Stimulated activated CD4-positive, alpha-beta T cell treated with anti-CD3 and anti-CD28 coated beads, Interleukin-4, amount 100 ng/mL, for 24 hours (primary cell): ENCODE measurements at places on chromosomes 1 and 21.

DNA sequence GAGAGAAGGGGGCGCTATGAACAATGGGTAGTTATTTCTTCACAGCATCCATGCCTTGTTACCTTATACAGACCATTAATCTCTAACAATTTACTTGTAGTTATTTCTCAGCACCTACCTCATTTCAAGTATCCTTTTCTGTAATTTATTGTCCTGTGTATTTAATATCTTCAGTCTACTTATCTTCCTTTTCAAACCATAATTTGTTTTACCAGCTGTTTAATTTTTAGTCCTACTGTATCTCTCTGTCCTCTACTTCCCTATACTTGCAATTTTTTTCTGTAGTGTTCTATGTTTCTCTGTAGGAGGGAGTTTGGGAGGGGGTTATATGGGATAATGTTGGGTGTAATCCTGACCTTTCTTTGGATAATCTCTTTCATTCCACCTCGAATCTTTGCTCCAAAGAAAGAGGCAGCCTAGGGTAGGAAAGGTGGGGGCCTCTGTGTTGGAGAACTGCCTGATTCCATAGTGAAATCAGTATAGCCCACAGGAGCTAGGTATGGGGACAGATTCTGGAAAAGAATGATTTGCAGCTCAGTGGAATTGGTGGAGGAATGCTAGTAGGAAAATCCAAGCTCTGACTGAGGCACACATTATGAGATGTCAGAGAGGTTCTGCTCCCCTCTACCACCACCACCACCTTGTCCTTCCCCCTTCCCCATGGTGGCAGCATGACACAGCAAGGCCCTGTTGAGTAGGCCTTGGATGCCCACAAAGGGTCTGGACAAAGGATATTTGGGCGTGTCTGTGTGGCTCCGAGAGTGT is 642 bp downstream of the MLLT11 start:
- DNase-seq: no peak

- DNase-seq: no peak
Observed at GRCh38 chr1:32337855-32338636, 2.0 kb upstream of the MARCKSL1 start.

- DNase-seq: no peak
Observed at GRCh38 chr1:34753163-34753562, 1.7 kb upstream of the GJB5 start.

DNA sequence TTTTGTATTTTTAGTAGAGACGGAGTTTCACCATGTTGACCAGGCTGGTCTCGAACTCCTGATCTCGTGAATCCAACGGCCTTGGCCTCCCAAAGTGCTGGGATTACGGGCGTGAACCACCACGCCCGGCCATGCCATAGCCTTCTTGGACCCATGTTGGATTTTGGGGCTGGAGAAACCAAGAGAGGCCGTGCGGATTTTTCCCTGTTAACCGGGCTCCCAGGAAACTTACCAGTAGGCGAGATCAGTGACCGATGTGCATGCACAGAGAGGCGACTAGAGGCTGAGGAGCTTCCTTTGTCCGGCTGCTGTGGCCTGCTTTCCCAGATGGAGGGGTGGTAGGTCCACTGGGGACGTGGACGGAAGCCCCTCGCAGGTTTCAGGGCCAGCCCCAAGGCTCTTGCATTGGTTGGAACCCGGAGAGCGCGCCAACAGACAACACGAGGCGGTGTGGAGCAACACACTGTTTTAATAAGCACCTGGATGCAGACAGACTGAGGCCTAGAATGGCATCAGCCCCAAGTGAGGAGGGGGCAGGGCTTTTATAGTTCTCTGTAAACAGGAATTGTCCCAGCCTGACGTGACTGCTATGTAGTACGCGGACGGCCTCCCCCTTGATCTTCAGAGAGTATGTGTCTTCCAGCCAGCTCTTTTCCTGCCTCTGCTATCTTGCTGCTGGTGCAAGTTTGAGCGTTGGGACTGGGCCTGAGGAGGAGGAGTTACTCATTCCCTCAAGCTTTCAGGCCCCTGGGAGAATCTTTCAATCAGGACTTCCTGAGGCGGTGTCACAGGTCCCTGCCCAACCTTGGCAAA is at the start of gene ERVH48-1:
ERVH48-1 (minus strand) TSS at position 517 of the 813 bp plus-strand sequence. CDS start 6,624 bp downstream, outside the sequence.
- no peak for DNase-seq

DNA sequence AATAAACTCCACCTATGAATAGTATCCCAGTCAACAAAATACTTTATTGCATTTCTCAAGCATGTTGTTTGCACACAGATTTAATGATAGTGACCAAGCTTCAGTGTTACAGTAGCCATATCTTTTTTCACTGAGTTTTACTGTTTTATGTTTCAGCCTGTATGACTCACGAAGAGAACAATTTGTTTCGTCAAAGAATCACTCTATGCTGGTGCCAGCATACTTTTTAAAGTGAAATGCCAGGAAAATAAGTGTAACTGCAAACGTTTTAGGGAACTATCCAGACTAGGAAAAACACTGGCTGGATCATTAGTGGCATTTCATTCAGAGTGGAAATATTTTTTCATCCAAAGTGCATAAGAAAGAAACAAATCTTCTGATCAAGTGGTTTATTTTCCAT is 210.8 kb downstream of the COL11A1 start:
- DNase-seq: no peak

GRCh38 chr1:92346866-92347640 is 48.2 kb downstream of the RPAP2 start:
- DNase-seq: no peak

DNA sequence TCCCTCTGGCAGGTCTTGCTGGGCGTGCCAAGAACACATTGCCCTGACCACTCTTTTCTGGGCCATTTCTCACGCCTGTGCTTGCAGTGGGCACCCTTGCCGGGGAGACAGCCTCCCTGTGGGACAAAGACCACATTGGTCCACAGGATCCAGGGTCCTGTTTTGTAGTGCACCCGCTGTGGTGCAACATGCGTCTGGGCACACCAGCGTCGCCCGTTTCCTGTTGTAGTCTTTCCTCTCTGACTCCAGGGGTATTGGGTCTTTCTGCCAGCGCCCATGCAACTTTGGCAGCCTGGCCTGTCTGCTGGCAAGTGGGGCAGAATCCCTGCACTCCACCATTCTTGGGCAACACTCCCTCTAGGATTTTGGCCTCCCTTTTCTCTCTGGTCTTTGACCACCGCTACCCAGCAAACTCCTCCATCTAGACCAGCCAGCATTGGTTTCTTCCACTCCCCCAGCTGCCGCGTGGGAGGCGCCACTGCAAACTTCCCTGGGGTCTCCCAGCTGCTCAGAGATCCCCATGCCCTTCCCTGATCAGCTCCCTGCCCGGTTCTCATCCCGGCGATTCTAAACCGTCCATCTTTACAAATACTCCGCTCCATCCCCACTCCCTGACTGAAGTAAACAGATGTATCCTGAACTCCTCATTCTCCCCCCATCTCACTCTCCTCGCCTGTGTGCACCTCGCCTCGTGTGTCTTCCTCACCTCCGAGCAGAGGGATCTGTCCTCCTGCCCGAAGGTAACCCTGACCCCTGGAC is 1.2 kb upstream of the TPRG1L start:
- no peak for DNase-seq

DNA sequence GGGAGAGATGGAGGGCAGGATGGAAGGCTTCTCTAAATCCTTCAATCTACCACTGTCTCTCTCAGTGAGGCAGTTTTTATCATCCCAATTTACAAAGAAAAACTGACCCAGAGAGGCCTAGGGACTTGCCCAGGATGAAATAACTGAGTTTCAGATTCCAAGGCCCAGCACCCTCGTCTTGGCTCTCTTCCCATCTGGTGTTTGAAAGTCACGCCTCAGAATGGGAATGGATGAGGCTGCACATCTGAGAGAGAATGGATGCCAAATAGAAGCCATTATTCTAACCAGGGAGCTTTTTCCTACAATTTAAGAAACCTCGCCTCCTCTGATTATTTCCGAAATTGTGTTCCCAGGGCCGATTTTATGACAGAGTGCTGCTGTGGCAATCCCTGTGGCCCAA is 10.6 kb upstream of the KCNN3 start:
- no peak for DNase-seq

- no peak for DNase-seq
Observed at GRCh38 chr21:46191257-46191685, 7.0 kb upstream of the SPATC1L start.

DNA sequence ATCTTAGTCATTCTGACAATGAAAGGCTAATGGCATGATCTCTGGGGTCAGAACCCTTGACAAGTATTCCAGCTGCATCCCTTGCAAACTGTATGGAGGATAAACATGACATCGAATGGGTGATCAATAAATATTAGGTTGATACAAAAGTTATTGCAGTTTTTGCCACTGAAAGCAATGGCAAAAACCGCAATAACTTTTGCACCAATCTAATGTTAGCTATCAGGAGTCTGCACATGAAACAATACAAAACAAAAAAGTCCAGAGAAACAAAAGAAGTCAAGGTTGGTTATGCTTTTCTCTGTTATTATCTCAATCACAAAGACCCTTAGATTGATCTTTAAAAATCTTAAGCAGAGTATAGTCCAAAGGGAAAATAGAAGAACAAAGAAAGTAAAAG is 292.7 kb downstream of the DUSP10 start:
- no peak for DNase-seq

DNA sequence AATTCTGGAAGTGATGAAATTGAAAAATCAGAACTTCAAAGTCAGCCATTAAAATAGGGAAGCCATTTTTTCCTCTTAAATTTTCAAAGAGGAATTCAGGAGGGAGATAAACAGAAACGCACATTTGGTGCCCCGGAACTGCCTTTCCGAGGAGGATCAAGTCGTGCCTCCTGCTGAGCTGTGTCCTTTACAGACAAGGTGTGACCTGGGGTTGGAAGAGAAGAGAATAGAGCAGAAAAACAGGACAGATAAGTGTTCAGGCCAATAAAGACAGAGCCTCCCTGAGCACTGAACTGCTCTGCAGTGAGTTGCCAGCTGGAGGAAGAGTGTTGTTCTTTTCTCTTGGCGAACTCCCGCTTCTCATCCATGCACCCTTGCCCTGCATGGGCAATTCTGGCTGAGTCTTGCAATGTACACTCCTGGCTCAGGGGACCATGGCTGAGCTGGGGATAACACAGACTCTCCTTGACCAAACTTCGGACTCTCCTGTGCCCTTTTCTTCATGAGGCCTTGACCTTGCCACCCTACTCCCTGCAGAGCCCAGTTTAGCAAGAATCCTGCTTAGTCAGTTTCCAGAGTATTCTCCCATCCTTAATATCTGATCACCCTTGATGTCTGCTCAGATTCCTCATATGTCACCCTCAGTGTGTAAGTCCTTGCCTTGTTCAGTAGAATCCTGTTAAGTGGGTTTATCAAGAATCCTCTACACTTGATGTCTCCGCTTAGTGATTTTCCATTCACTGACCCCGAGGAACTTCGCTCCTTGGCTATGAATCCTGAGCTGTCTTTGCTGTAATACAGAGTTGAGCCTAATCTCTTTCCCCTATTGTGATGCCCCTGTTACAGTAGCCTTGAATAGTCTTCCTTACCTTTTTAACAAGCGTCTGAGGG is 1.3 kb upstream of the MTARC1 start:
- no peak for DNase-seq

GRCh38 chr1:198440842-198441241 is 99.6 kb downstream of the ATP6V1G3 start:
- no peak for DNase-seq

- DNase-seq: no peak
Observed at GRCh38 chr1:22182715-22183114, 39.8 kb upstream of the WNT4 start.

DNA sequence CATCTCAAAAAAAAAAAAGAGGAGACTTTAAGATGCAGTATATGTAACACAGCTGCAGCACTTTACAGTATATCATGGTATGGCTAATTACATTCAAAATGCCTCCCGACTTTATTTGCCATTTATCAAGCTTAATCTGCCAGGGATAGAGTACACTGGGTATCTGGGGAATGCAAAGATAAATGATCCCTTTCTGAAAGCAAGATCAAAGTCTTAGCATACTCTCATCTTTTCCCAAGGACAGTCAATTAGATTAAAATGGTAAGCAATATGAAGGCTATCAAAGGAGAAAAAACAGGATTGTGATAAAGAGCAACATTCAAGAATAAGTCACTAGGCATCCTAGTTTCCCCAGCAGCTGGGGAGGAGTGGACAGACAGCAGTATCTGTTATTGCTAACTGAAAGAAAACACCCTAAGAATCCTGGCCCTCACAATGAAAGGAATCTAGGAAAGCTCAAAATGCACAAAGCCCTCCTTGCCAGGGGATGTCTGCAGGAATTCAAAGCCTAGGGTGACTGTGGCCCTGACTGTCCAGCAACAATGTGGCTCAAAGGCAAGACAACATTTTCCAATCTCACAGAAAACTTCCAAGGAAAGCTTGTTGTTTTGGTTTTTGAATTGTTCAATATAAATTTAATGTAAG is 56.7 kb upstream of the RAP1GAP start:
- DNase-seq: no peak

GRCh38 chr1:159204161-159205141 is at the start of gene ACKR1:
ACKR1 (plus strand) TSS chr1:159204875; CDS start chr1:159204960, 85 bp downstream.
- DNase-seq: no peak

GRCh38 chr1:241677201-241677600 is 25.1 kb downstream of the WDR64 start:
- peak; percentile 37 for DNase-seq

DNA sequence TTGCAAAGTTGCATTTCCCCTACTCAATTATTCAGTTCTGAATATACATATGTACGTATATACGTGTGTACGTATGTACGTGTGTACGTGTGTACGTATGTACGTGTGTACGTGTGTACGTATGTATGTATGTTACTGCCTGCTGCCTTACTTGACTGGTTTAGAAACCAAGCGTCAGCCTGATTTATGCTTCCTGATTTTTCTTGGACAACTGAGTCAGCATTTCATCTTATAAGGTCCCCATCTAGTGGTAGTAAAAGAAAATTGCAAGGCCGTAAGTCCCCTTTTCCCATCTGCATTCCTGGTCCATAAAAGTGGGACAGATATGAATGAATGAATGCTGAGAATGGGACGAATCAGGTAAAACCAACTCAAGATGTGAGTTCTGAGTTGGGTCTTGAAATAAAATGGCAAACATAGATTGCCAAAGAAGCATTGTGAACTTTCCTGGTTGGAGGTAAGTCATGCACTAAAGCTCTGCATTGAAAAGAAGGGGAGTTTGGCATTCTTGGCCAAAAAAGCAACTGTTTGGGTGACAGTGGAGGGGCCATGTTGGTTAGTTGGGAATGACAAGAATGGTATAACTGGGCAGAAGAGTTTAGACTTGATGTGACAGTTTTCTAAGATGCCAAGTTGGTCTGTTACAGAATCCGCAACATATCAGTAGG is 76.4 kb upstream of the DNAH14 start:
- DNase-seq: no peak

- DNase-seq: no peak
Observed at GRCh38 chr1:66758241-66758755, 6.0 kb downstream of the DYNLT5 start.

DNA sequence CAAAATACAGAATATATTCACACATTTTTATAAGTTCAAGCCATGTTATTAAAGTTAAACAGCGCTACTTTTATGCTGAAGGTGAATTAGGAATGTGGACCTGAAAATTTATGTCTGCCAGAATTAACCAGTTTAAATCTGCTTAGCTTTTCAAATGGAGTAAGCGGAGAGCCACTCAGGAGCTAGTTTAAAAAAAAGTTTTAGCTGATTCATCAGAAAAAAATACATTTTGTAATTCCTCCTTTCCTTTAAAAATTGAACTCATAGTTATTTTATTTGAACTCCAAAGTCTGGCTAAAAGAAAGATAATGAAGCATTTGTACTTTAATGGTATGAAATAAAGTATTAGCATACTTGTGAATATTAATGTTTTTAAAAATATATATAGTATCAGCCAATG is 21.2 kb downstream of the C21orf91 start:
- DNase-seq: no peak

- DNase-seq: no peak
Observed at GRCh38 chr1:5770981-5771765, 221.1 kb downstream of the NPHP4 start.
